ENCODE measurements at places on chromosomes 6 and 20. TPM values are rescaled to one million over a fixed set of nuclear protein-coding genes. Genes with fewer than 3 reads are reported as not detected.

Gene MARCKS
- 187 TPM for total RNA-seq

Gene GPR6
- total RNA-seq: not detected

Gene KDM1B
- 6.0 TPM for total RNA-seq

Gene DNAH8
- not detected for total RNA-seq

Gene BNIP5
- total RNA-seq: not detected

Gene PRSS16
- 0.22 TPM for total RNA-seq

- DNase-seq: no peak
Measured at GRCh38 chr6:37971266-37971665, 151.7 kb downstream of the ZFAND3 start.

DNA sequence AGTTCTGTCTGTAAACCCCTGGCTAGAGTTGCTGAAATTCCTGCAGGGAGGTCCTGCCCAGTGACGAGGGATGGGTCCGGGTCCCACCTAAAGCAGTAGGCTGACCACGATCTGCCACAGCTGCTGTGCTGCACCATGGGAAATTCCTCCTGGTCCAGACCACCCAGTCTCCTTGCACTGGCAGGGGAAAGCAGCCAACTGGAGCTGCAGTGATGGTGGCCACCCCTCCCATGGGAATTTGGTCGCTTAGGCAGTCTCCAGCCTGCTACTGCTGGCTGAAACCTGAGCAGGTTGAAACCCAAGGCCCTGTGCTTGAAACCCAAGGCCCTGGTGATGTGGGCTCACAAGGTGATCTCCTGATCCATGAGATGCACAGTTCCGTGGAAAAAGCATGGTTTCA, 23.9 kb upstream of the MOXD1 start:
- no peak for DNase-seq

DNA sequence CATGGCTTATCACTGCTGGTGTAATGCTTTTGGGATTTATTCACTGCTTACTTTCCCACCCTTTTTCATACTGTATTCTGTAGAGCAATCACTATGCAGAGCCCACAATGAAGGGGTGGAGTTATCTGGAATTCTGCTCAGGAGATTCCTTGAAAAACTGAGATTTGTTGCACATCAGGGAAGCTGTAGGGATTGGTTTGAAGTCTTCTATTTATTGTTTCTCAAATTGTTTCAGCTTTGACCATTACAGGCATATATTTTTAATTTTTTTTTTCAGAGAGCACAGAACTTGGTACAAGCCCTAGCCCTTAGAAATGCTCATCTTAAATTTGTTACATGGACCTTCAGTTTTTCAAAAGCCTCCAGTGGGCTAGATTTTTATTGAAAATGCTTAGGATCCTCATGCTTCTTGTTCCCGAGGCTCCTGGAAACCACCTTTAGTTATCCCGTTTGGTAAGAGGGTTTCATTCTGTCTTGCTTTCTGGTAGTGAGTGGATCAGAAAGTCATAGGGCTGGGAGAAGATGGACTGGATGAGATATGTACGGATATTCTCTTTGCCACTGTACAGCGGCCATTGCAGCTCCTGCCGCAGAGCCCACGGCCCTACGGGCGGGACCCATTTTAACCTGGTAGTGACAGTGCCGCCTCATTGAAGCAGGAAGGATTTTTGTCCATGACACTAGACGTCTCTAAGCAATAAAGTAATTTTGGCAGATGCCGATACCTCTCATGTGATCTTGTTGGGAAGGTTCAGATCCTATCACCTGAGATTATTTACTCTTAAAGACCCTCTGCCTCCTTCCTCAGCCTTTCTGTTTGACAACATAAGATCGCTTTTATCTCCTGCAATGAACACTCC, 45.3 kb upstream of the ZNF184 start:
- no peak for DNase-seq

- DNase-seq: peak; percentile 9
Measured at GRCh38 chr20:61252601-61253263, 671 bp downstream of the CDH4 start.

GRCh38 chr6:166075186-166075585, 92.5 kb downstream of the TBXT start:
- DNase-seq: no peak

GRCh38 chr6:132391391-132392269, 9.6 kb downstream of the MOXD1 start:
- peak; percentile 55 for DNase-seq

DNA sequence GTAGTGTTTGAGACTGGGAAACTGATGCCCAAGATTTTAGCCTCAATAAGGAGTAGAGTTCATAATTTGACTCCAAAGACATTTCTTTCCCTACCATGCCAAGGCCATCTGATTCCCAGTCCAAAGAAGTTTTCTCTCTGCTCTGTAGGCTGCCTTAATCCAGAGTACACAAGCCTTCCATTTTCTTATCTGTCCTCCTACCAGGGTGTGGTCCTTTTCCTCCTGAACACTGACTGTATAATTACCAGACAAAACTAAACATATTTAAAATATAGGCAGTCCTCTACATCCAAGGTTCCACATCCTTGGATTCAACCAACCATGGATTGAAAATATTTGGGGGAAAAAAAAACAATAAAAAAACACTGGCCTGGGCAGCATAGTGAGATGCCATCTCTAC, 108.4 kb downstream of the SLC16A10 start:
- DNase-seq: no peak

Data from lung microvascular endothelial cell (primary cell).